Activated B cell treated with CpG ODN at 0.5 μM for 24 hours (primary cell): ENCODE measurements at places on chromosomes 7 and 10. TPM values are rescaled to one million over a fixed set of nuclear protein-coding genes. Genes with fewer than 3 reads are reported as not detected.

The PDCD4 gene
- total RNA-seq = 143 and 145 TPM in 2 replicates

DNA sequence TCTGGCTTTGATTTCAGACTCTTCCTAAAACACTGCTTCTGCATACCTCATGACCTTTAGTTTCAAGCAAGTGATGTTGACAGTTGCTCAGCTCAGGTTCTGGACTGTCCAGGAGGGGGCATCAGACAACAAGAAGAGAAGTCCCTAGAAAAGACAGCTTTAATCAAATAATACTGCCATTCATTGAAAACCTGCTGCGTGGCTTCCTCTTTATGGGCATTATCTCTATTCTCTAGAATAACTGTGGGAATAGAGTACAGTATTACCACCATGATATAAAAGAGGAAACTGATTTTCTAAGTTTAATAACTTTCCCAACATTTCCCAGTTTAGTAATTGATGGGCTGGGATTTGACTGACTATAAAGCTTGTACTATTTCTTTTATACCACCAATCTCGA lies 170.4 kb downstream of the SNX13 start:
- H3K27me3 ChIP-seq = no peaks in the 10 kb centered on the region
- peaks cover 11% of the 10 kb centered on the region for H3K4me1 ChIP-seq
- H3K27ac ChIP-seq = no peak overlapping the region
- no peak for DNase-seq

GRCh38 chr10:6729071-6729774 lies 149.1 kb upstream of the PRKCQ start:
- H3K4me3 ChIP-seq = no peak overlapping the region
- peaks cover 28% of the 10 kb centered on the region for H3K27me3 ChIP-seq
- H3K27ac ChIP-seq = no peak overlapping the region

GRCh38 chr10:10271639-10272192 lies 746.0 kb upstream of the CELF2 start:
- no peak overlapping the region for H3K27ac ChIP-seq
- no peaks in the 10 kb centered on the region for H3K4me1 ChIP-seq
- no peak for DNase-seq
- no peaks in the 10 kb centered on the region for H3K27me3 ChIP-seq
- H3K4me3 ChIP-seq = no peak overlapping the region

DNA sequence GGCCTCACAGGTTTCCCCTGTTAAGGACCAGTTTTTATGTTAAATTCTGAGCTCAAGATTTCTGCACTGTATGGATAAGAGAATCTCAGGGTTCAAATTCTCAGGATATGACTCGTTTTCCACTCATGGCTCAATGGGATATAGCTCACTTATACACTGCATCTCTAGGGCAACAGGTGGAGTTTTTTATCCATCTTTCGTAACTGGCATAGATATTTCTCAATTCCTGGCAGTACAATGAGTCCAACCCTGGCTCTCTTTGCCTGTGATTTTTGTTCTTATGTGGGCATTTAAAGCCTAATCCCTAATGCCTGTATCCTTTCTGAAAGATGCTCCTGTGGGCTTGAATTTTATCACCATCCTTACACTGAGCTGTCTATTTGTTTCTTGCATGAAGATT lies 7.6 kb downstream of the CCDC172 start:
- H3K4me3 ChIP-seq = no peak overlapping the region
- H3K36me3 ChIP-seq = no peaks in the 10 kb centered on the region
- no peak overlapping the region for H3K27ac ChIP-seq

DNA sequence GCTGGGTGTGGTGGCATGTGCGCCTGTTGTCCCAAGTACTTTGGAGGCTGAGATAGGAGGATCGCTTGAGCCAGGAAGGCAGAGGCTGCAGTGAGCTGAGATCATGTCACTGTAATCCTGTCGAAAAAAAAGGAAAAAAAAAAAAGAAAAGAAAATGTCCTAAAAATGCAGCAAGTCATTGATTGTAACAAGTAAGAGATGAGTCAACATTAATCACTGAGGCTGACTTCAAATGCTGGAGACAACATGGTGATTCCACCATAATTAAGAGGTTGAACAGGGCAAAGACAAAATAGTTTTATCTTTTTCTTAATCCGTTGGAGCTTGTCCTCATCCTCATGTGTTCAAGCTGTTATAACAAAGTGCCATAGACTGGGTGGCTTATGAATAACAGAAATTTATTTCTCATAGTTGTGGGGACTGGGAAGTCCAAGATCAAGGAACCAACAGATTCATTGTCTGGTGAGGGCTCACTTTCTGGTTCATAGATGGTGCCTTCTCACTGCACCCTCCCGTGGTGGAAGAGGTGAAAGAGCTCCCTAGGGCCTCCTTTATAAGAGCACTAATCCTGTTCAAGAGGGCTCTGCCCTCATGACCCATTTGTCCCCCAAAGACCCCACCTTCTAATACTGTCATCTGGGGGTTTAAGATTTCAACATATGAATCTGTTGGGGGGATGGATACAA lies 60.3 kb downstream of the TBXAS1 start:
- H3K4me1 ChIP-seq = peaks cover 7% of the 10 kb centered on the region
- H3K27ac ChIP-seq = no peak overlapping the region
- no peaks in the 10 kb centered on the region for H3K36me3 ChIP-seq
- H3K27me3 ChIP-seq = peaks cover 2% of the 10 kb centered on the region
- no peak overlapping the region for H3K4me3 ChIP-seq
